ENCODE measurements at places on chromosomes 7 and 10.

- no peak for DNase-seq
Measured at GRCh38 chr7:96591900-96592676, 117.6 kb downstream of the SEM1 start.

GRCh38 chr10:11286261-11286852 is 268.7 kb downstream of the CELF2 start:
- no peak for DNase-seq

GRCh38 chr7:2950578-2950977 is 93.1 kb downstream of the CARD11 start:
- DNase-seq, result no peak

GRCh38 chr7:143455491-143455890 is 12.2 kb downstream of the TAS2R60 start:
- no peak for DNase-seq

DNA sequence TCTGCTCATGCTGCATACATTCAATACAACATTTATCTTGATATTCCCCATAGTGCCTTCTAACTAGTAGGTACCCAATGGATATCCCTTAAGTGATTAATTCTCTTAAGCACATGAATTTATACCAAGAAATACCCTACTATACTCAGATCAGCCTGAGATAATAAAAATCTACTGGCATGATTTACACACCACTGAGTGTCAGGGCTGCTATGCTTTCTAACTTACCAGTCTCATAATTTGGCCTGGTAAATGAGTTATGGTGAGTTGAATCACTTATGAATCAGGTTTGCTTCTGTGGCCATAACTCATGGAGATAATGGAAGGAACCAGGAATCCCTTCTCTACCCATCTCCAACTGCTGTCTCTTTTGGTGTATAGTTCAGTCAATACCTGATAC is 122.8 kb downstream of the THSD7A start:
- no peak for DNase-seq

- DNase-seq, result no peak
Measured at GRCh38 chr10:22685926-22686325, 28.5 kb downstream of the PIP4K2A start.

DNA sequence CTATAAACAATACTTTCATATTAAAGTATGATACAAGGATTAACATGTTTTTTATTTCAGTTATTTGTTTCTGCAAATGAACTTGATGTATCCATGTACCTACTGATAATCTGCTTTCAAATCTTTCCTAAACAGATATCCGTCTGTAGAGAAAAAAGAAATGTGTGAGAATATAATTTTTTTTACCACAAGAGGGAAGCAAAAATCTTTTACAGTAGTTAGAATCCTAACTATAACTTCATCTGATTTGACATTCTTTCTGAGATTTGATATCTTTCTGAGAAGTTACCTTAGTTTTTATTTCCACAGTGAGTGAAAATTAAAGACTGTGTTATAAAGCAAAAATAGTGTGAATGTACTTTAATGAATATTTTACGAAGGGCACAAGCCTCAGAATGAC is 203.9 kb upstream of the PCLO start:
- no peak for DNase-seq

DNA sequence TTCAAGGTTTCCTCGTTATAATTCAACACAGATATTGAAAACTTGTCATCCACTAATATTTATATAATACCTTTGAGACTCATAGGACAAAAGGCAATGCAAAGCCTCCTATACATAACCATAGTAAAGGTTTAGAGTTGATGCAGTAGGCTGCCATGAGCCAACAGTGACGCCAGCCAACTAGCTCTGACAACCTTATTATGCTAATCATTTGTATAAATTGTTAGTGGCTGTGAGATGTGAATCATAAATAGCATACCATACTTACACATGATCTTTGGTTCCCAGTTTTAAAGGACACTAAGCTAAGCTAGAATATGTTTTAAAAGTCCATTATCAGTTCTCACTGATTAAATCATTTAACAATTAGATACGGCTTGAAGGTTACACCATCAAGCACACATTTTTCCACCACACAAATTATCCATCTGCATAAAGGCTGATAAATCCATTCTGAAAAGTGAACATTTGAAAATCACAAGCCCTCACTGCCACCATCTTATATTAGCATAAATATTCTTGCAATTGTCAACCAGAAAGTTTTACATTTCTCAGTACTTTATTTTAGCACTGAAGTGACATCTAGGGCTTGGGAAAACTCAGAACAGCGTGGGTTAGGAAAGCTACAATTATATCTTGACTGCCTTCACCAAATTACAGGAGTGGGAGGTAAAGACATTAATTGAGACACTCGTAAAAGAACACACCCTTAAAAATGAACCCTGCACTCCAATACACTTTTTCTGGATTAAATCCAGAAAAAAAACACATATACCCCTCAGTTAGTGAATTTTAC is 30.7 kb downstream of the COA1 start:
- DNase-seq, result no peak

GRCh38 chr7:156918635-156919034 is 25.7 kb upstream of the LMBR1 start:
- no peak for DNase-seq

- no peak for DNase-seq
Measured at GRCh38 chr7:149865437-149865836, 8.3 kb upstream of the ATP6V0E2 start.

DNA sequence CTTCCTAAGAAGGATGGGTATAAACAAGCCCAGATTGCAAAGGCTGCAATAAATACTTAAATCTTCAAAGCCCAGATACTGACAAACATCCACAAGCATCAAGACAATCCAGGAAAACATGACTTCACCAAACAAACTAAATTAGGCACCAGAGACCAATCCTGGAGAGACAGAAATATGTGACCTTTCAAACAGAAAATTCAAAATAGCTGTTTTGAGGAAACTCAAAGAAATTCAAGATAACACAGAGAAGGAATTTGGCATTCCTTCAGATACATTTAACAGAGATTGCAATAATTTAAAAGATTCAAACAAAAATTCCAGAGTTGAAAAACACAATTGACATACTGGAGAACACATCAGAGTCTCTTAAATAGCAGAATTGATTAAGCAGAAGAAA is 23.0 kb downstream of the GSDME start:
- DNase-seq, result no peak

GRCh38 chr7:132337450-132338080 is 238.7 kb downstream of the PLXNA4 start:
- DNase-seq, result no peak

- DNase-seq, result no peak
Measured at GRCh38 chr7:131859147-131859821, 302.9 kb upstream of the PODXL start.

- no peak for DNase-seq
Measured at GRCh38 chr7:114885836-114886235, 36.1 kb upstream of the MDFIC start.

- DNase-seq, result no peak
Measured at GRCh38 chr7:24601600-24601999, 28.3 kb downstream of the PALS2 start.

- DNase-seq, result no peak
Measured at GRCh38 chr7:100509231-100509630, 25.5 kb downstream of the NYAP1 start.

- no peak for DNase-seq
Measured at GRCh38 chr7:75815418-75816064, 1.9 kb upstream of the CCL24 start.

DNA sequence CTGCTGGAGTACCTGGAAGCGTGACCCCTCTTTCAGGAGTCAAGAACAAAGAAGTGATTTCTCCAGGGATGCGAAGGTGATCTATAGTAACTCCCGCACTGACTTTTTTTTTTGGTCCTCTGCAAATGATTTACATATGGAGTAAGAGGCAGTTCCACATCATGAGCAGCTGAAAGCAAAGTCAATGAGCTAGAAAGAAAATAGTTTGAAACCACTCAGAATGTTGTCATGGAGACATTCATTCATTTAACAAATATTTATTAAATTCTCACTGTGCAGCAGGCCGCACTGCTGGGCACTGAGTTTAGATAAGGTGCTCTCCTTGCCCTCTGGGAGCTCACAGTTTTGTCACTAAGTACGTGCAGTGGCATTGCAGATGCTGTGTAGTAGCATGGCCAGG is 206.7 kb downstream of the CAMK1D start:
- DNase-seq, result no peak

- peak; percentile 11 for DNase-seq
Measured at GRCh38 chr10:103645141-103646054, 151.9 kb downstream of the NEURL1 start.

DNA sequence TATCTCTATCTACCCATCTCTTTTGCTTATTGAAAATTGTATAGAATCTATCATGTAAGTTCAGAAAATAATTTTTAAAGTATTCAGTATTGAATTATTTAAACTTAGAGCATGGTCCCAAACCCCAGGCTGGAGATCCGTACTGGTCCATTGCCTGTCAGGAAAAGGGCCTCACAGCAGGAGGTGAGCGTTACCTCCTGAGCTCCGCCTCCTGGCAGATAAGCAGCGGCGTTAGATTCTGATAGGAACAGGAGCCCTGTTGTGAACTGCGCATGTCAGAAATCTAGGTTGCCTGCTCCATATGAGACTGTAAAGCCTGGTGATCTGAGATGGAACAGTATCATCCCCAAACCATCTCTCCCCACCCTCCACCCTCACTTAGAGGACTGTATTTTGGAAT is 266.0 kb upstream of the CNTNAP2 start:
- DNase-seq, result no peak

DNA sequence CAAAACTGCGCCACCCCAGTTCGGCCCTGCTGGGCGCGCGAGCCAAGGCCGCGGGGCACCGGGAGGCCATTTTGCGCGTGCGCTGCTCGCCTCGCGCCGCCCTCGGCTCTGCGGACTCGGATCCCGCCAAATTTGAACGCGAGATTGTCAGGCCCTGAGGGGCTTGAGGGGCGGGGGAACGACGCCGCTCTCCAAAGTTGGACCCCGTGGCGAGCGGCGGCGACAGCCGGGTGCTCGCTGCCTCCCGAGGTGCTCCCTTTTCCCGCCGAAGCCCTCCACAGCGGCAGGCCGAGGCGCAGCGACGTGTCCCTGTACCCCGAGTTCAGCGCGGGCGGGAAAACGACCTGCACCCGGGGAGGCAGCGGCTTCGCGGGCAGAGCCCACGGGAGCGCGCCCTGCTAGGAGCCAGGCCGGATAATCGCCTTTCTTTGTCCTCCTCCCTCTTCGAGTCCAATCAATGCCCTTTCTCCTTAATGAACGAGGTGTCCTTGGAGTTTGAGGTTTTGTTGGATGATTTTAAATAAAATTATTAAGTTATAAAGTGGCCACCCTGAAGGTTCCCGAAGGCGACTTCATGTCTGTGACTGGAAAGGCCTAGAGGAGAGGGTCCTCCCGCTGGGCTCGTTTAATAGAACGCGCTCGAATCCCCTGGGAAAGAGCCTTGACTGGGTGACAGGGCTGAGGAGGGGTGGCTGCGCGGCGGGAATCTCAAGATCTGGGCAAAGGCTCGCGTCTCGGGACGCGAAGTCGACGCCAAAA is 10.7 kb upstream of the SPAG6 start:
- no peak for DNase-seq

DNA sequence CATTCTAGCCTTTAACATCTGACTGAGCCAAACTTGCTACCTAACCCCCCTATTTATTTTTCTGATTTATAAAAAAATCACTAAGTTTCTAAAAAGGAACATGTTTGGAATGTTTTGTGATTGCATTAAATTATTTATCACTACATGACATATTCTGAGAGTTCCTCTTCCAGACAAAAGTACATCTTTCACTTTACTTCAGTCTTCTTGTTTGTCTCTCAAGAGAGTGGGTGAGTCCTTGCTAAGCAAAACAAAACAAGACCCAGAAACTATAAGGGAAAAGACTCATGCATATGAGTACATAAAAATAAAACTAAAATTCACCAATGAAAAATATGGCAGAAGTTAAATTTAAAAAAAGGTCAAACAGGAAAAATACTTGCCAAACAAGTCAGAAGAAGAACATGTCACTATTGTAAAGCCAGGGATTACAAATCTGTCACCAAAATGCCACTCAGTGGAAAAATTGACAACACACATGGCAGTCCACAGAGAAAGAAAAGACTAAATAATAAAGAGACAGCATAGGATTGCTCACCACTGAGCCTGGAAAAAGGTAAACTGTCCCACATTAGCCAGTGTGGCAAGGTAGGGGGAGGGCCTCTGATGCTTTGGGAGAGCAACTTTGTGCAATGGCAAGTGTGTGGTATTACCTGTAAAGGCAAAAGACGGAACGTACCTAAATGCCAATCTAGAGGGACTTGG is 166.7 kb upstream of the ZNF32 start:
- no peak for DNase-seq

DNA sequence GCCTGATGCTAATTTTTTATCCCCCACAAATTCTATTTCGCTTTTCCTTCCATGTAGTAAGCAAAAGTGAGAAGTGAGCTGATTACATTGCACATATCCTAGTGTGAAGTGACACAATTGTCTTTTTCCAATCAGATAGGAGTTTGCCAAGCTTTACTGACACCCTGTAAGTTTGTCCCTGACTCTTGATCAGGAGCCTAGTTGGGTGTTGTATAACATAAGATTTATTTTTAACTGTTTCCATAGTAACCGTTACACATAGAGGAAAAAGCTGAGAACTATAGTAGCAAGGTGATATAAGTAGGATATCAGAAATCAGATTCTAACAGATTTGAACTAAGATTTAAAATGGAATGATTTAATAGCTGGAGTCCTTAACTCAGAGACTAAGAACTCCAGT is 31.2 kb downstream of the EXOC4 start:
- no peak for DNase-seq

DNA sequence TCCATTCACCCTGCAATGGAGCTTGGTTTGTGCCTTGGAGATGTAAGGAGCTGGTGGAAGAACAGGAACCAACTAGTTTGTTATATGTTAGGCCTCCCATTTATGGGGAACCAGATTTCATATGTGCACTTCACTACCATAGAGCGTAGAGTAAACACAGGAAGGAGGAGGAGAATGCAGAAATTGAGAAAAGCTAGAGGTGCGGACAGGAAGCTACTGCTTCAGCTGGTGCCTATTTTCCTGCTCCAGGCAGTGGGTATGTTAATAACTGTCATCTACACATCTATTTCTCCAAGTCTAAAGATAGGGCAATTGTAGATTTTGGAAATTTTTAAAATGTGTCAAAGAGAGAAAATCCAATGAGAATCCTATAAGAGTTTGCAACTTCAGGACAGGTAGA is 482.2 kb downstream of the PLXDC2 start:
- no peak for DNase-seq

DNA sequence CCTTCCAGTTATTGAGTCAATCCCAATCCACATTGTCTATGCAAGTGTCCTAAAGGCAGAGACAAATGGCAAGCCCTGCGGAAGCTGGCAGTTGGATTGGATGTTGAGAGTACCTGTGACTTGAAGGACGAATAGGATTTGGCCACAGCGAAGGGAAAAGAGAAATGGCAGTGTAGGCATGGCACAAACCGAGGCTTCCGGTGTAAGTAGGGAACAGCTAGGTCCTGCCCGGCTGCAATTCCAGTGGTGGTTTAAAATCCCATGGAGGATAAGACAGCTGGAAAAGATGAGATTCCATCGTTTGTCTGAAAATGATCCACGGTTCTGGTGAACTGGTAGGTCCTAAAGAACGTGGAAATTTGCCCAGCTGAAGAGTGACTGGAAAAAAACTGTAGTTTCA is 296.2 kb downstream of the TCERG1L start:
- DNase-seq, result no peak

- DNase-seq, result no peak
Measured at GRCh38 chr10:5442065-5442989, 30.0 kb downstream of the NET1 start.

- no peak for DNase-seq
Measured at GRCh38 chr10:97827702-97828291, 21.8 kb upstream of the GOLGA7B start.

Measured in C1 segment of cervical spinal cord (tissue), 14 donors.